ENCODE measurements at places on chromosomes 3 and 15.

GRCh38 chr3:118980832-118981231 is 53.8 kb downstream of the IGSF11 start:
- no peak for ATAC-seq

DNA sequence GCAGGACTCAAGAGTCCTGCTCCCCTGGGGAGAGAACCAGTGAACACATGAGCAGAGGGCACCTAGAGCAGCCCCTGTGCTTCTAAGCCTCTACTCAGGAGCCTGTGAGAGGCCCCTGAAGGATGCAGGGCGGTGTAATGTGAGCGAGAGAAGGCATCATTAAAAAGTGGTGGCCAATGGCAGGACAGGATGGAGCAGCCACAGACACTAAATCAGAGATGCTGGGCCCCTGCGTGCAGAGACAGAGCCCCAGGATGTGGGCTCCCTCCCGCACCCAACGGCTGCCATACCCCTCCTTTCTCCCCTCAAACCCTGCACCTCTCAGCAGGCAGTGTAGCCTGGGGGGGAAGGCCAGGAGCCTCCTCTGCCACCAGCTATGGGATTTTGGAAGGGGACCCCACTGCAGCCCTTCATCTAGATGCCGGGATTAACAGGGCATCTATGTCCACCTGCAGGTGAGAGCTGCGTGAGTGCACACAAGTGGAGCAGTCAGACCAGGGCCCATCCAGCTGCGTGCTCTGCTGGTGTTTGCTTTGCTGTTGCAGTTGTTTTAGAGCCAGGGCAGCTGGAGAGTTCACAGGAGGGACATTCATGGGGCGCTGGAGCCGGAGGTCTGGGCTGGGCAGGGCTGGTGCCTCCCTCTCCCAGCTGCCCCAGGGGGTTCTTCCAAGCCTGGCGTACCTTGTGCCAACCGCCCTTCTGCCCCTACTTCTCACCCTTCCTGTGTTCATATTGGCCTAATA is 5.1 kb upstream of the IQSEC1 start:
- no peak for ATAC-seq

GRCh38 chr3:73213896-73214295 is 152.4 kb downstream of the EBLN2 start:
- ATAC-seq = no peak

DNA sequence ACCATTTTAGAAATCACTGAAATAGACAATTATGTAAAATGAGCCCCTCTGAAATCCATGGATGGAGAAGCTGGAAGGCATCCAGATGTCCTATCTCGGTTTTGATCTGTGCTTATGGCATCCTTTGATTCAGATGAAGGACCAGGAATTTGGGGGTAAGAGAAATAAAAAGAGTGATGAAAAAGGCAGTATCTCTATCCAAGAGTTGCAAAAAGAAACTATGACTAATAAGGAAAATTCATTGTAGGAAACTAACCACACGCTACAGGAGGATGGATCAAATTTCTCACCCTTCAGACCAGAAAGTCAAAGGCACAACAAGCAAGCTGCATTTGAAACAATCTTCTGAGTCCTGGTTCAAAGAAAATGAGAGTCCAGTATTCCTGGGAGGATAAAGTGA is 34.8 kb downstream of the SRGAP3 start:
- ATAC-seq = no peak

- no peak for ATAC-seq
Observed at GRCh38 chr3:71510510-71510909, 73.0 kb downstream of the FOXP1 start.

Data from stimulated activated memory B cell treated with anti-CD40 and anti-IgM and Interleukin-4, amounts not matched to agents 10 μg/mL and 1 μg/mL and 100 μg/mL, for 72 hours (primary cell).